ENCODE measurements at places on chromosomes 11 and 22.
A peak's percentile ranks its signal among the peaks of the same experiment; 100 is the strongest.

DNA sequence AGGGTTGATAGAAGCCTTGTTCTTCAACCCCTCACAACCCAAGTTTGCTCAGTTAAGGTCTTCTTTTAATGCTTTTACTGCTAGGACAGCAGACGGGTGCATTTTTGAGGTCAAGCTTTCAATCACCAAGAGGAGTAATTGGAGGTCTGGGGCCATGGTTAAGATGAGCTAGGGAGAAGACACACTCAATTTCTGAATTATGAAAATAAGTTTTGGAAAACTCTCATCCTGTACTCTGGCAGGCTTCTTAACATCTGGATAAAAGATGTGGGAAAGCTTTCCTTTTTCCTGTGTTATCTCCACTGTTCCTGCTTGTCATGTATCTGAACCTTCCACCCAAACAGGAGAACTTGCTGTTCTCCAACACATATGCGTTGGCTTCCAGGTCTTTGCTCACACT, 9.7 kb downstream of the ABTB2 start:
- DNase-seq: no peak

- peak; percentile 59 for DNase-seq
Measured at GRCh38 chr11:69088676-69089146, 40.0 kb downstream of the TPCN2 start.

DNA sequence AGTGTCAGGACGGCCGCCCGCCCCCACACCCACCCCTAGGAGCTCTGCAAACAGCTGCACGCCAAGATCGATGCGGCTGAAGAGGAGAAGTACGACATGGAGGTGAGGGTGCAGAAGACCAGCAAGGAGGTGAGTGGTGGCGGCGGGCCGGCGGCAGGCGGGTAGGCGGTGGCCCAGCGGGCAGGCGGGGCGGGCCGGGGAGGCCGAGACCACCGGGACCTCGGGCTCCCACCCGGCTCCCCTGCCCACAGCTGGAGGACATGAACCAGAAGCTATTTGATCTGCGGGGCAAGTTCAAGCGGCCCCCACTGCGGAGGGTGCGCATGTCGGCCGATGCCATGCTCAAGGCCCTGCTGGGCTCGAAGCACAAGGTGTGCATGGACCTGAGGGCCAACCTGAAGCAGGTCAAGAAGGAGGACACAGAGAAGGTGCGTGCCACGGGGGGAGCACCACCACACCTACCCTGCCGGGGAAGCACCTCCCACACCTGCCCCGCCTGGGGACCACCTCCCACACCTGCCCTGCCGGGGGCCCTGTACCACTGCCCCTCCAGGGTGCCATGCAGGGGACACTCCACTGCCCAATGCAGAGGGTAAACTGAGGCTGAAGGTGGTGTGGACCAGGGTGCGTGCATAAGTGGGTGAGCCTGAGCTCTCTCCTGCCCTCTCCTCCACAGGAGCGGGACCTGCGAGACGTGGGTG, 2.1 kb downstream of the TNNI2 start:
- no peak for DNase-seq

DNA sequence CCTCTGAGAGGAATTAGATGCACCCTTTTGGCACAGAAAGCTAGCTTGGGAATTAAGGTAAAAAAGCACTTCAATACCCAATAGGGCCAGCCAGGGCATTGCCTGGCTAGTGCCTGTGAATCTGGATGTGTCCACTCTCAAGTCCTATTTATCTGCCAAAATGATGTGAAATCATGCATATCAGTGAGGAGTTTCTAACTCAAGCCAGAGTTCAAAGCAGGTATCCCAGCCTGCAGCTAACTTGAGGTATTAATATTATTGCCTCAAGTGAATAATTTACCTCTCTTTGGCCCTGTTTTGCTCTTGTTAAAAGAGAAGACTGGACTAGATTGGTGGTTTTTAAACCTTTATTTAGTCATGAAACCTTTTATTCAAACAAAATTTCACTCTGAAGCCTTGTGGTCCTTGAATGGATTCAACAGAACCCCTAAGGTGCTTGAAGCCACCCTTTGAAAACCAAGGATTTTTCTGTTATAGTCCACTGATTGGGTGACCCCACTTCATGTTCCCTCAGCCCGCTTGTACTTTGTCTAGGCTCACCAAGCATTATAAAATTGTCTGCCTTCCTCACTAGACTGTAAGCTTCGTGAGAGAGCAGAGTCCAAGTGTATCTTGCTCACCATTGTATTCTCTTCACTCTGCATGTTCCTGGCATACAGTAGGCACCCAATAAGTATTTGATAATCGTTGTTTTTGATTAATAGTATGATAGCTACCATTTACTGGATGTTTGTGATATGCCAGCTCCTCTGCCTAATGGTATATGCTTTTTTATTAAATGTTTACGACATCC, 4.5 kb downstream of the RNF121 start:
- DNase-seq: no peak

DNA sequence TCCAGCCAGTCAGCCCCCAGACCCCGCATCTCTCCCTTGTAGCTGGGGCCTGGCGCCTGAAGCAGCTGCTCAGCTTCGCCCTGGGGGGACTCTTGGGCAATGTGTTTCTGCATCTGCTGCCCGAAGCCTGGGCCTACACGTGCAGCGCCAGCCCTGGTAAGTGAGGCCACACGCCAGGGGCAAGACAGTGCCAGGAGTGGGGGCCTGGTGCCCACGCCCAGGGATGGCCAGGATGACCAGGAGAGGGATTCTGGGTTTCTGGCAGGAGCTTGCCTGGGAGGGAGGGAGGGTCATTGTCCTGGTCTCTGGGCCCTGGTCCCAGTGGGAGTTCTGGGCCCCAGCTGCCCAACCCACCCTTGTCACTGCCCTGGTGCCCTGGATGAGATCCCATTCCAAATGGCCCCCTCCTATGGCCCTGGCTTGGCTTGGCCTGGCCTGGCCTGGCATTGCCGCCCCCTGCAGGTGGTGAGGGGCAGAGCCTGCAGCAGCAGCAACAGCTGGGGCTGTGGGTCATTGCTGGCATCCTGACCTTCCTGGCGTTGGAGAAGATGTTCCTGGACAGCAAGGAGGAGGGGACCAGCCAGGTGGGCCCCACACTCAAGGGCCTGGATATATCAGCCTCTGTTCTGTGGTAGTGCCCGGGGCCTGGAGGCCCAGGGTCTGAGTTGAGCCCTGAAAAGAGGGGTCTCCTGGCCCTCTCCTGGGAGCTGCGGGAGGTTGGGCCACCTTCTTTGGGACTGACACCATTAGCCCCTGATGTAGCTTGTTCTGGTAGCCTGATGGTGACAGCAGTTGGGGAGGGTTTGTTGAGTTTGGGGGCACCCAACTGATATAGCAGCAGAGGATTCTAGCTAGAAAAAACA, 3.7 kb downstream of the SLC39A13 start:
- peak; percentile 15 for DNase-seq

DNA sequence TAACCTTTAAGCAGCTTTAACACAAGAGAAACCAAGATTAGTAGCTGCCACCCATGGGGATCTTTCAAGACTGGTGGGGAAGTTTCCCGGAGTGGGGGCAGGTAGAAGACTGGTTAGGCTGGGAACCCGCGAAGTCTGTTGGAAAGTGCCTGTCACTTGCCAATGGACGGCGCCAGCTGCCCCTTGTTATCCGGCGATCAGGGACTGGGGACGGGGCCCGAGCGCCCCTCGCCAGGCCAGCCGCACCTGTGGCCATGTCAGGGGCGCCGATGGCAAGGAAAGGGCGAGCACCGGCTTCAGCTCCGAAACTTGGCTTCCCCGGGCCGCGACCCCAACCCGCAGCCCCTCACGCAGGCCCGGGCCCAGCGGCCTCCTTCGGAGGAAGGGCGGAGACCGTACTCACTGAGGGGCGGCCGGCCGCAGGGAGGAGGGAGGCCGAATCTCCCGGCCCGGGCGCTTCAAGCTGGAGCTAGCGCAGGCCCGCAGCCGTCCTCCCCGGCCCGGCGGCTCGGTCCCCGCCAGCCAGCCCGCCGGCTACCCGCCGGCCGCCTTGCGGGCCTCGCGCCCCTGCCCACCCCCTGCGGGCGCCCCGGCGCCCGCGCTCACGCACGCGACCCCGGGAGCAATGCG, 539 bp downstream of the EIF4ENIF1 start:
- no peak for DNase-seq

DNA sequence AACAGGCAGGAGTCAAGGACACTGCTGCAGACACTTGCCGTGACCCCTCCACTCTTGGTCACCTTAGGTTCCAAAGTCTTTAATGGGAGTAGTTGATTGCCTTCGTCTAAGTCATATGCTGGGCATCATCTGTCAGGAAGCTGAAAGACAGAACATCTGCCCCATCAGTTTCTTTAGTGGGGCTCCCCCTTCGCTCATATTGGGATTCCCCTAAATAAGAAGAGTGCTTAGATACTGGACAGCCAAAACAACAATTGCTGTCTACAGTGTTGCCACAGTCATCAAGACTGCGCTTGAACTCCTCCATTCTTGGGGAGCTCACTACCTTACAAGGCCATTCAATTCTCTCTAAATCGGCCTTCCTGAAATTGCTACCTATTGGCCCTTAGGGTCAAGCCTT, 58.5 kb downstream of the UBASH3B start:
- DNase-seq: no peak

GRCh38 chr11:70233511-70233934, 30.4 kb downstream of the FADD start:
- no peak for DNase-seq

DNA sequence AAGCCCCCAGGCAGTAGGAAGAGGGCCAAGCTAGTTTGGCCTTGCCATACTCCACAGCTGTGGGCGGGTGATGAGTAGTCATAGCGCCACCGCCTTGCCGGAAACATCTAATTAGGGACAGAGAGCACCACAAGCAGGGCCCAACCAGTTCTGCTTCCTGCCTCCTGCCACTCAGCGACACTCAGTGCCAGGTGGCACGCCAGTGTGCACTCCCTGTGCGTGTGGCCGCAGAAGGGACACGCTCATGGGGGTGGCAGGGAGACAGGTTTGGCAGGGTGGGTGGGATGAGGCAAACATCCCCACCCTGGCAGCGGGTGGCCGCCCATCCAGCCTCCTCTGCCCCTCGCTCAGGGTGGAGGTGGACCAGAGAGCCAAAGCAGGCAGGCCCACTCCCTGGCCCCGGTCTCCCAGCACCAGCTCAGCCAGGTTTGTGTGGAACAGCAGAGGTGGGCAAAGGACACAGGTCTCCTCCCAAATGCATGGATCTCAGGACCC, 4.9 kb downstream of the OVOL1 start:
- peak; percentile 49 for DNase-seq

DNA sequence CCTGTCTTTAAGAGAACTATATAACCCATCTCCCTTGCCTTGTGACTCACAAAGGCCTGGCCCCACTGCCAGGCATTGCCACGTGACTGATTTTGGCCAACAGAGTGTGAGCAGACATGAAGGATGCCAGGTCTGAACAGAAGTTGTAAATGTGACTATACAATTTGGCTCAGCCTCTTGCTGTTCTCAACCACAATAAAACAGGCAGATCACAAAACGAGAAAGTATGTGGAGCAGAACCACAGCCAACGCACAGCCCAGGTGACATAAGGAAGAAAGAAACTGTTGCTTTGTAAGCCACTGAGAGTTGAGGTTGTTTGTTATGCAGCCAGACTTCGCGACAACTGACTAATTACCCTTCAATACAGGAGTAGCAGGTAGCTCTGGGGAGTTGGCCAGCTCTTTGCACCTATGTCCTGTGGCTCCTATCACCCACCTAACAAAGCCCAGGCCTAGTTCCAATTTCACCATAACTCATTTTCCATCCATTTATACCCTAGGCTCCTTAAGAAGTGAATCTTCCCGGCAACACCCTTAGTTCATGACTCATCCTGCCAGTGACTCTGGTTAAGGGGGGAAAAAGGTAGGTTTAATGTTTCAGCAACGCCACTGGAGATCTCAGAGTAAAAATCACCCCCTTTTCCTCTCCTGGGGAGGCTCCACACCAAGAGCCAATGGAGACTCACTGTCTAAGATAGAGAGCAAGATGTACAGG, 53.7 kb downstream of the GALNT18 start:
- DNase-seq: no peak

DNA sequence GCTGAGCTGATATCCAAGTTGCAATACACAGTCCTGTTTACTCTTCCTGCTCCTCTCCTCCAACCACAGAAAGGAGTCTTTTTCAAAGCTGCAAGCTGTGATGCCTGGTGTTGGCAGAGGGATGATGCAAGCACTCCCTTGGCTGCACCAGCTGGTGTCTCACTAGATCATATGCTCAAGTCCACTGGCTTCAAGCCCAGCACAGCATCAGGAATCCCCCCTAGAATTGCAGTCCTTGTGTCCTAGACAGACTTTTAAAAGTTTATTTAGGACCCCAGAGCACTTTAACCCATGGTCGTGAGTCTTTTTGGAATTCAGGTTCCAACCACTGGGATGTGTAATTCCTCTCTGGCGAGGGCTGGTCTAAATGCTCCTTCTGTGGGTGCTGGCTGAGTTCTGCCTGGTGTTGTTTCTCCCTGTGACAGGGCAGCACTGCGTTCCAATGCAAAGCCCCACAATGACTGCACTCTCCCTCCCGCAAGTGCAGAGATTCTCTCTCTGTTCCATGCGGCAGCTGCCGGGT, 1.9 kb upstream of the HEPN1 start:
- no peak for DNase-seq

- no peak for DNase-seq
Measured at GRCh38 chr11:1421291-1421690, 31.6 kb downstream of the BRSK2 start.

- no peak for DNase-seq
Measured at GRCh38 chr11:19422276-19422675, 181.5 kb upstream of the E2F8 start.

DNA sequence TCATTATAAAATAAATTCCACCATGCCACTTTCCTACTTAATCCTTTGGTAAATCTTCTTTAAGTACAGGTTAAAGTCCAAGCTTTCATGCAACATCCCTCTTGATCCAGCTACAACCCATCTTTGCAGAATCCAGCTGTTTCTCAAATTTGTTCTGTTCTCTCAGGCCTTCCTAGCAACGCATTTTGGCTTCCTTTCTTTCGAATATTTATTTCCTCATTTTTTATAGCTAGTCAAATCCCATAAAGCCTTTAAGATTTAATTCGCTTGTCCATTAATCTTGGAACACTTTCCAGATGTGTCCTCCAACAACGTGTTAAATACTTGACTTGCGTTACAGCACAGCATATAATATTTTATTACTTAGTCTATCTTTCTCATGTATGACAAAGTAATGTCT, 600.1 kb upstream of the CHORDC1 start:
- no peak for DNase-seq

DNA sequence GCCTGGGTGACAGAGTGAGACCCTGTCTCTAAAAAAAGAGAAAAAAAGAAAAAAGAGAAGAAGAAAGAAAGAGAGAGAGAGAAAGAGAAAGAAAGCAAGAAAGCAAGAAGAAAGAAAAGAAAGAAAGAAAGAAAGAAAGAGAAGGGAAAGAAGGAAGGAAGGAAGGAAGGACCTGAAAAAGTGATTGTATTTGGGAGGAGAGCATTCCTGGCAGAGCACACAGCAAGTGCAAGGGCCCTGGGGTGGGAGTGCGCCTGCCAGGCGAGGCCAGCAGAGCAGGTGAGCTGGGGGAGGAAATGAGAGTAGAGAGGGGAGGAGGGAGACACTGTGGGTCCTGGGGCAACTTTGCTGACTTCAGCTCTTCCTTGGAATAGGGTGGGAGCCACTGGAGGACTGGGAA, 7.7 kb upstream of the CABP7 start:
- DNase-seq: no peak

All from NCI-H774 (cell line).